Left lung (tissue), 14 donors: ENCODE measurements at places on chromosomes 1 and 21. TPM values are rescaled to one million over a fixed set of nuclear protein-coding genes. Genes with fewer than 3 reads are reported as not detected.

Gene SLC26A9
- 42.5 TPM for total RNA-seq

Gene HTR6
- not detected for total RNA-seq

Gene SMAP2
- total RNA-seq = 77.3 TPM

Gene DCST1
- not detected for total RNA-seq

Gene HSPB7
- 22.1 TPM for total RNA-seq

Gene HRNR
- not detected for total RNA-seq

Gene SLC22A15
- 11.2 TPM for total RNA-seq

- H3K4me1 ChIP-seq = no peaks in the 10 kb centered on the region
- no peak for DNase-seq
- no peak overlapping the region for H3K4me3 ChIP-seq
These were observed 192.4 kb upstream of the RNPC3 start for GRCh38 chr1:103333141-103333540.

GRCh38 chr1:150281758-150282557, at the start of gene CIART:
Gene CIART, plus strand, starts transcription at chr1:150282554. Its CDS starts 714 bp downstream, at chr1:150283268.
- no peaks in the 10 kb centered on the region for H3K27me3 ChIP-seq
- peak; percentile 96 for DNase-seq
- peak within 1 kb of the TSS; percentile 75 for H3K27ac ChIP-seq
- H3K36me3 ChIP-seq = no peaks in the 10 kb centered on the region

- no peak for DNase-seq
- no peak overlapping the region for H3K27ac ChIP-seq
- H3K4me3 ChIP-seq = no peak overlapping the region
These were observed 19.3 kb downstream of the TP73 start for GRCh38 chr1:3671371-3672180.

DNA sequence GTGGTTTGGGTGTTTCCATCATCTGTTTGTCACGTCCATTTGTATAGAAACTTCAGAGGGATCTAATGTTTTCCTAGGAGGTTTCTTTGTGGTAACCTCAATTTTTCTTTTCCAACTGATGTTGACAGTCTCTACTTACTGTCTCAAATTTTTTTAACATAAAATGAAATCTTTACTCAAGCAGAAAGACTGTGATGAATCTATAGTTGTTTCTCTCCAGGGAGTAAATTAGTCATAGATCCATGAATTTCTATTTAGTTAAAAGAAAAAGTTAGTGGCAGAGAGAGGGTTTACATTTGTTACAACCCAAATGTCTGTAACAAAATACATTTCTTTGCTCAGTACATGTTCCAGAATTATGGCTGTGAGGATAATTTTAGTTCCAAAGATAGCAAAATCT, 161.6 kb downstream of the DISP1 start:
- DNase-seq = no peak
- no peaks in the 10 kb centered on the region for H3K36me3 ChIP-seq
- no peaks in the 10 kb centered on the region for H3K27me3 ChIP-seq

GRCh38 chr1:60895701-60896100, 186.7 kb upstream of the NFIA start:
- H3K27ac ChIP-seq = no peak overlapping the region
- no peaks in the 10 kb centered on the region for H3K36me3 ChIP-seq
- H3K27me3 ChIP-seq = no peaks in the 10 kb centered on the region
- DNase-seq = no peak

DNA sequence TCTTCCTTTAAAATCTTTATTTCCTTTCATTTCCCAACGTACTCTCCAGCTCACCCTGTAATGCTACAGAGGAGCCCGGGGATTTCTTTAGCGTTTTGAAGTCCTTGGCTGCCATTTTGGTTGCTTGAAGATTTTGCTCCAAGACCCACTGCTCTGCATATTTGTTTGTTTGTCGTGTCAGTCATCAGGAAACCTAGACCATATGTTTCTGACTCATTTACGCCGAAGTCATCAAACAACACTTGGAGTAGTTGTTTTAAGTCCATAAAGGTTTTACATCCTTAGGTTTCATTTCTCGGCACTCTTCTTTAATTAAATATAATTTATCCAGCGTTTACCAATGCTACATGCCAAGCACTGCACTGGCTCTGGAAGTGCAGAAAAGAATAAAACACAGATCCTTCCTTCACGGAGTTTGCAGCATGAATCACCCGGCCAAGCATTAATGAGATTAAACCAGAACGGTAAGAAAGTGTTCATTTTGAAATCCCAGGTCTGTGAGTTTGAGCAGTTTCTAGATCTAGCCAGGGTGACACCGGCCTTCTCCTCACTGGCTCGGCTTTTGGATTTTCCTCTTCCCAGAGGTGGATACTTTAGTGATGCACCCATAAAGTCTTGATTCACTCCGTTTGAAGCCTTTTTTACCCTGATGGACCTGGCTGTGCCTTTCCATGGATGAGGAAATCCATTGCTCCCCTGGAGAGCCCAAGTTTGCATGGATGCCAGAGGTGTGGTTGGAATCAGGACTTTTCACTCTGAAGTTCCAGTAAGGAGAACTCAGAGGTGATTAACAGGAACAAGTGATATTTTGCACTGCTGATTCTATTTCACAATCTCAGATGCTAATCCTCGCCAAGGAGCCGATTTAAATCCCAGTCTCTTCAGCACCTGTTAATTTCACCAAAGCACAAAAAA, 109.3 kb downstream of the KAZN start:
- no peak overlapping the region for H3K4me3 ChIP-seq
- no peak overlapping the region for H3K27ac ChIP-seq
- H3K4me1 ChIP-seq = no peaks in the 10 kb centered on the region
- no peaks in the 10 kb centered on the region for H3K36me3 ChIP-seq
- no peaks in the 10 kb centered on the region for H3K27me3 ChIP-seq

DNA sequence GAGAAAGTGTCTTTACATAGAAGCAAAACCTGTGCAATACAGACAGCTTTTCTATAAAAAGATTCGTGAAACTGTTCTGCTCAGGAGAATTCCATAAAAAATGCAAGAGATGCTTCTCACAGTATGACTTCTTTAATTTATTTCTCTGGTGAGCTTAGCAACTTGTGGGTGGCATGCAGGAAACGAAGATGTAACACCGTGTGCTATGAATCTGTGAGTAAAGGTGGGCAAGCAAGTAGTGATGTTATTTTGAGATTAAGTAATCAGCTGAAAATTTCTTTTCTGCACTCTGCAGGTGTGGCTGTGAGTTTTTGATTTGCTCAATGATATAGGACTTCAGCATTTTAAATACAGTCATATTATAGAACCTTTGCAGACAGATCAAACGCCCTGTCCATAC, 656.8 kb upstream of the NCAM2 start:
- no peak for DNase-seq
- H3K27ac ChIP-seq = no peak overlapping the region
- H3K36me3 ChIP-seq = no peaks in the 10 kb centered on the region

- DNase-seq = no peak
- H3K27ac ChIP-seq = no peak overlapping the region
- H3K4me3 ChIP-seq = no peak overlapping the region
- no peaks in the 10 kb centered on the region for H3K27me3 ChIP-seq
- no peaks in the 10 kb centered on the region for H3K36me3 ChIP-seq
These were observed 19.9 kb upstream of the NRIP1 start for GRCh38 chr21:15084668-15085067.

GRCh38 chr1:160667896-160668295, 21.1 kb upstream of the SLAMF1 start:
- H3K4me3 ChIP-seq = no peak overlapping the region
- no peaks in the 10 kb centered on the region for H3K27me3 ChIP-seq
- no peak overlapping the region for H3K27ac ChIP-seq
- peaks cover 66% of the 10 kb centered on the region for H3K4me1 ChIP-seq
- DNase-seq = no peak
- H3K36me3 ChIP-seq = no peaks in the 10 kb centered on the region

DNA sequence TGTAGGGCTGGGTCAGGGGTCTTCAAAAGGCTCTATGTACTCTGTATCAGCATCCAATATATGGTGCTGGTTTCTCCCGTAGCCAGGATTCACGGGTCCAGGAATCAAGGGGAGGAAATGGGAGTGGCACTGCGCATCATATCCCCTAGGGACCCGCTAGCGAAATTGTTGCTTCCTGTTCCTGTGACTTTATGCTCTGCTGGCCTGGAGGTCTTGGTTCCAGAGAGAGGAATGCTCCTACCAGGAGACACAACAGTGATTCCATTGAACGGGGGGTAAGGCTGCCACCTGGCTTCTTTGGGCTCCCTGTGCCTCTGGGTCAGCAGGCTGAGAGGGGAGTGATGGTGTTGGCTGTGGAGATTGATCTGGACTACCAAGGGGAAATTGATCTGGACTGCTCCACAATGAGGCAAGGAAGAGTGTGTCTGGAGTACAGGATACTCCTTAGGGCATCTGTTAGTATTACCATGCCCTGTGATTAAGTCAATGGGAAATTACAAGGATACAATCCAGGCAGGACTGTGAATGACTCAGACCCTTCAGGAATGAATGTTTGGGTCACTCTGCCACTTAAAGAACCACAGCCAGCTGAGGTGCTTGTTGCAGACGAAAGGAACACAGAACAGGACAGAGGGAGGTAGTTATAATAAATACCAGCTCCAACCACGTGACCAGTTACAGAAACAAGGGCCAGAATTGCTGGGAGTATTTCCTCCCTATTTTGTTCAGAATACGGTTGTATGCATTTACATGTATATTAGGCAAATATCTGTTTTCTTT, 10.2 kb downstream of the SPSB1 start:
- peaks cover 52% of the 10 kb centered on the region for H3K4me1 ChIP-seq
- H3K4me3 ChIP-seq = no peak overlapping the region
- H3K27ac ChIP-seq = peak overlapping the region; percentile 69
- no peak for DNase-seq
- H3K36me3 ChIP-seq = peaks cover 4% of the 10 kb centered on the region

DNA sequence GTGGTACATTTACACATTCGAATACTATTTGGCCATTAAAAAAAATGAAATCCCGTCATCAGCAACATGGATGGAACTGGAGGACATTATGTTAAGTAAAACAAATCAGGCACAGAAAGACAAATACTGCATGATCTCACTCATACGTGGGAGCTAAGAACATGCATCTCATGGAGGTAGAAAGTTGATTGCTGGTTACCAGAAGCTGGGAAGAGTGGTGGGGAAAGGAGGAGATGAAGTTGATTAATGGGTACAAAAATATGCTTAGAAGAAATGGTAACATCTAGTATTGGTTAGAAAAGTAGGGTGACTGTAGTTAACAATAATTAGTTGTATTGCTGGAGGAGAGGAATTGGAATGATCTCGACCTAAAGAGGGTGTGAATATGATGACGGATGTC, 24.6 kb upstream of the RNF187 start:
- no peak overlapping the region for H3K4me3 ChIP-seq
- H3K27me3 ChIP-seq = peaks cover 65% of the 10 kb centered on the region
- peaks cover 4% of the 10 kb centered on the region for H3K4me1 ChIP-seq
- H3K27ac ChIP-seq = no peak overlapping the region

DNA sequence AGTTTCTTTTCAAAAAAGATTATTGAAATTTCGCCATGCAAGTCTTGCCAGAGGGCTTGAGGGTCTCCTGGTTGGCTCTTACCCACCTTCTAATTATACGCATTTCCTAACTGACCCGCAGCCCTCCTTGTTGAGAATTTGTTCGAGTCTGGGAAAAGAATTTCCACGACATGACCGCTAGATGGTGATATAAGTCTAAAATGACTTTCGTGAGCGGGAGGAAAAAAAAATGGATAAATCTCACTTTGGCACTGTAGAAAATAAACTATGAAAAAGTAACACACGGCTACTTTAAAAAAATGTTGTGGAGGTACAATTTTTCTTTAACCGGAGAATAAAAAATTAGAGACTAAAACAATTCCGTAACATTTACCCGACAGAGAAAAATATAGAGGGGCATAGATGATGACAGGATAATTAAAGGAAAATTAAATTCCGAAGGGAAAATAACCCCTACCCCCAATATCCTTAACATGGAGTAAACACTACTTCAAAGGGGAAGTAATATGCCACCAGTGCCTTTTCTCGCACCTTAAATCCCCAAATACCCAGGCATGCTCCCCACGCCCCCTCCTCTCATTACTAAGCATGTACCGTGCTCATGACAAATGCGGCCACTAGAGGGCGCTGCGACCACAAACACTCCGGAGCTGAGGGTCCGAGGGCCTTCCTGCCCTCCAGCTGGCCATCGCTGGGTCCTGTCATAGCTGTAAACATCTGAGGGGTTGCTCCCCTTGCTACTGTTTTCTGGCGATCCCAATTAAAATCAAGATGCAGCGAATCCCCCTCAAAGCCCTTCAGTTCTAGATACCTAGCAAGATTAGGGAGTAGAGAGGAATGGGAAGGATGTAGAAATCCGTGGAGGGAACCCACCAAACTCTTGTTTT, 266.9 kb downstream of the ASTN1 start:
- no peak overlapping the region for H3K27ac ChIP-seq
- peaks cover 8% of the 10 kb centered on the region for H3K4me1 ChIP-seq
- no peak overlapping the region for H3K4me3 ChIP-seq
- peaks cover 2% of the 10 kb centered on the region for H3K27me3 ChIP-seq
- DNase-seq = peak; percentile 70

DNA sequence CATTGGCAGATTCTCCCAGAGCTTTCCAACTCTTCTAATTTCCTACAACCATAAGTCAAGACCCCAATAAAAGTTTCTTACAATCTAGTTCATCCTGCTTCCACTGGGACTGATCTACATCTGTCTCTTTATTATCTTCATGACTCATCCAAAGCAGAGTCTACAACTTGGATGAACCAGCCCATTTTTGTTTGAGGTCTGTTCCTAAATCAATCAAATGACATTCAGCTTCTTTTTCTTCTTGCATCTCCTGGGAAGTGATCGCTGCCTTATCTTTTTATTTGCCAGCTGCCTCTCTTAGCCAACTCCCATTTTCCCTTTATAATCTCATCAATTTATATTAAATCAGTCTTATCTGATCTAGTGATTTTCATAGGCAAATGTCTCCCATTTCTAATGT, 105.6 kb downstream of the ERG start:
- H3K27ac ChIP-seq = no peak overlapping the region
- H3K4me3 ChIP-seq = no peak overlapping the region
- H3K36me3 ChIP-seq = no peaks in the 10 kb centered on the region
- H3K27me3 ChIP-seq = no peaks in the 10 kb centered on the region
- DNase-seq = no peak

GRCh38 chr1:155003766-155004351, 1.3 kb downstream of the ZBTB7B start:
- peak overlapping the region; percentile 91 for H3K4me3 ChIP-seq
- peak overlapping the region; percentile 91 for H3K27ac ChIP-seq
- no peaks in the 10 kb centered on the region for H3K27me3 ChIP-seq
- H3K4me1 ChIP-seq = peaks cover 66% of the 10 kb centered on the region
- DNase-seq = peak; percentile 75

DNA sequence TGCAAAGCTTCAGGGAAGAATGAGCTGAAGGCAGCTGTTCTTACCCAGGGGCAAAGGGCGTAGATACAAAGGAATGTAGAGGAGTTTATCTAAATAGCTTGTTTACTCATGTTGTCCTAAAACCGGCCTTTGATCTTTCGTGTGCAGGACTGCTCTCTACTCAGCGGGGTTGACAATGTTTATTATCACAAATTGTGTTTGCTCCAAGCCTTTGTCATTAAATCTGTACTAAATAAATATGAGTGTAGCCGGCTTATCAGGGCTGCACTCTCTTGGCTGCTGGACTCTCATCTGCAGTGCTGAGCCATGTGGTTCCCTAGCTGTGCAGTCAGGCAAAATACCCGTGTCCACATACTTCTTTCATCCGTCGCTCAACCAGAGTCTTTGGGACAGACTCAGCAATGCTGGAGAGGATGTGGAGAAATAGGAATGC, 199.0 kb downstream of the LBR start:
- H3K4me3 ChIP-seq = no peak overlapping the region
- H3K4me1 ChIP-seq = no peaks in the 10 kb centered on the region
- H3K27ac ChIP-seq = no peak overlapping the region
- DNase-seq = no peak
- H3K27me3 ChIP-seq = no peaks in the 10 kb centered on the region
